ENCODE measurements at places on chromosomes 7 and 10.

DNA sequence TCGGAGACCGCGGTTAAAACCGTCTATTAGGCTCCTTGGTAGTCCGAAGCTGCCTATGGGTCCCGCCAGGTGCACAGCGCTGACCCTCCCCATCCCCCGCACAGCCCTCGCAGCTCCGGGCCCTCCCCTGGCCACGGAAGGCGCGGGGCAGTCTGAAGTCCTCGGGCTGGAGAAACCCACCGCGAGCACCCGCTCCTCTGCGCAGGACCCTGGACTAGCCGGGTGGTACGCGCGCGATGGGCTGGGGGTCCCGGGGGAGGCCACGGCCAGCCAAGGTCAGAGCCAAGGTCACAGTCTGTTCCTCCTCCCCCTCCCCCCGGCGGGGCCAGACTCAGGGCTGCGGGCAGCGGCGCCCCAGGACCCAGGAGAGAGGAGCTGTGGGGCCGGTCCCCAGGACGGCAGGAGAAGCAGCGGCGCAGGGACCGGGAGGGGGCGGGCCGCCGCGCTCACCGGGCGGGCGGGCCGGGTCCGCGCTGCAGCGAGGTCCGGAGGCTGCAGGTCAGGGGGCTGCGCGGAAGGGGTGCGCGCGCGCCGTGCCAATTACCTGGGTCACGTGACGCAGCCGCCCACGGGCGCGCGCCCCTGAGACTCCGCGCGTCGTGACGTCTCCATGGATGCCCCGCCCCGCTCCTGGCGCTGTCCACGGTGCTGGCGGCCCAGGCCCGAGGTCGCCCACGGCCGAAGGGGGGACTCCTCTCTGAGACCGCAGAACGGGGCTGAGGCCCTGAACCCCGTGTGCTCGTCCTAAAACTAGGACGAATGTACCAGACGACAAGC, at the start of gene OGDHL:
TSS of gene OGDHL (minus strand) at position 535 of the 777 bp plus-strand sequence. CDS start 3,731 bp downstream, outside the sequence.
- ATAC-seq = peak; percentile 60

- no peak for ATAC-seq
Observed at GRCh38 chr7:108004220-108005142, 1.5 kb upstream of the LAMB1 start.

DNA sequence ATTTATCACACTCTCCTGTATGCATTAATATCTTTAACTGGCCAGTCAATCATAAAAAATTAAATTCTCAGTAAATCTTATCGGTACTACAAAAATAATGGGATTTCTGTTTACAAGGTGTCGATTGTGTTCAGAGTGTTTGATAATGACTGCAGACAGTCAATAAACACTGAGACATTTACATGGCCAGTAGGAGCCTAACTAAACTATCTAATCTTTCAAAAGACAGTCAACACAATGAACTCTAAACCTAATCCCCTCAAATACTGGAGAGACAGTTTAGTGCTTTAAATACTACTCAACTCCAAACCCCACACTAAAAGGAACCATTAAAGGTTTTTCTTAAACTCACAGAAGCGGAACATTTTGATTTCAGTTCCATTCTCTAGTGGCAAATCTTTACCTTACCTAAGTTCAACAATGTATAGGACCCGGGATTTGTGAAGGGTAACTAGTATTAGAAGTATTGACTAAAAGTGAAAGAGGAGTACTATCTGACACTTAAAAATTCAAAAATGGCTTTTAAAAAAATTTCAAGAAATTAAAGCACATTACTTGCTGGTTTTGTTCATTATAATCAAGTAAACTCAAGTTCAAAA, 37.3 kb upstream of the EXOC6 start:
- peak; percentile 68 for ATAC-seq

GRCh38 chr10:18880530-18880929, 168.1 kb upstream of the MALRD1 start:
- ATAC-seq = no peak

GRCh38 chr7:151312356-151312755, 29.3 kb upstream of the NUB1 start:
- ATAC-seq = no peak

GRCh38 chr7:87448388-87448787, 27.1 kb downstream of the ABCB4 start:
- no peak for ATAC-seq

DNA sequence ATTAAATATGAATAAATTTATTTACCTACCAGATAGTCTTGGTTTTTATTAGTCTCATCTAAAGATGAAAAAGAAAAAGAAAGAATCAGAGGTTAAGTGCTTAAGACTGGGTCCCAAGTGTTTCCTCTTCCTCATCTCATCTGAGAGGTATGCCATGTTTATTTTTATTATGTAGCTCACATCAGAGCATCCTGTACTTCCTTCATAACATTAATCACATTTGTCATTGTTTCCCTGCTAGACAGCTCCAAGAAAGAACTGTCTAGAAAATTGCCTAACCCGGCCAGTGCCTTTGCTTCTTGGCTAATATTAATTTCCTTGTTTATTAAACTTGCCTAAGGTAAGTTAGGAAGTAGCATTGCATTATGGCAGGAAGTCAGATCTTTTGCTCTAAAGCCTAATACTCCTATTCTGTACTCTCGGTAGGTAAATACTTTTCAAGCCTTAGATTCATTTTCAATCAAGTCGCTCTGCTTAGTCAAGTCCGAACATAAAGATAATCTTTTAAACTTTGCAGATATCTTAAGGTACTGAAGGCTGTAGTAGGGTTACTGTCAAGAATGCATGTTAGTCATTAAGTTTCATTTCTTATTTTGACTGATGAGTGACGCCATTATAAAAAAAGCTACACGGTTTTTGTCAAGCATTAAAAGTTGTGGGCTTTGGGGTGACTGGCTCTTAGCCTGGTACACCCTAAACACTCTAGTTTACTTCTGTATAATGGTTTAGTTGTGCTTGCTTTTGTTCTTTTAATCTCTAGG, 47.4 kb downstream of the ZMYND11 start:
- ATAC-seq = no peak

DNA sequence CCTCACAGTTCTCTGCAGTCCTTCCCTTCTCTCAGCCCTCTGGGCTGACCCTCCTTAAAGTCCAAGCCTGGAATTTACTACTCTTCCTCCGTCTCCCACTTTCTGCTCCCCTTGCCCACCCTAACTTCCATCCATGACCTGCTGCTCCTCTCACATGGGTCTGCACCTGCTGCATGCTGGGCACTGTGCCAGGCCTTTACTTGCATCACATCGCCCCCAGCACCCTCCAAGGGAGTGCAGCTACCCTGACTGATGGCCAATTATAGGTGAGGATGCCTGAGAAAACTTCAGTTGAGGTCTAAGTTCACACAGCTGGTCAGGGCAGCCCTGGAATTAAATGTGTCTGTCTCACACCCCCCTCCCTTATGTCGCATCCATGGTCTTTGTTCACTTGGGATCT, 53.6 kb upstream of the ZPBP start:
- no peak for ATAC-seq

DNA sequence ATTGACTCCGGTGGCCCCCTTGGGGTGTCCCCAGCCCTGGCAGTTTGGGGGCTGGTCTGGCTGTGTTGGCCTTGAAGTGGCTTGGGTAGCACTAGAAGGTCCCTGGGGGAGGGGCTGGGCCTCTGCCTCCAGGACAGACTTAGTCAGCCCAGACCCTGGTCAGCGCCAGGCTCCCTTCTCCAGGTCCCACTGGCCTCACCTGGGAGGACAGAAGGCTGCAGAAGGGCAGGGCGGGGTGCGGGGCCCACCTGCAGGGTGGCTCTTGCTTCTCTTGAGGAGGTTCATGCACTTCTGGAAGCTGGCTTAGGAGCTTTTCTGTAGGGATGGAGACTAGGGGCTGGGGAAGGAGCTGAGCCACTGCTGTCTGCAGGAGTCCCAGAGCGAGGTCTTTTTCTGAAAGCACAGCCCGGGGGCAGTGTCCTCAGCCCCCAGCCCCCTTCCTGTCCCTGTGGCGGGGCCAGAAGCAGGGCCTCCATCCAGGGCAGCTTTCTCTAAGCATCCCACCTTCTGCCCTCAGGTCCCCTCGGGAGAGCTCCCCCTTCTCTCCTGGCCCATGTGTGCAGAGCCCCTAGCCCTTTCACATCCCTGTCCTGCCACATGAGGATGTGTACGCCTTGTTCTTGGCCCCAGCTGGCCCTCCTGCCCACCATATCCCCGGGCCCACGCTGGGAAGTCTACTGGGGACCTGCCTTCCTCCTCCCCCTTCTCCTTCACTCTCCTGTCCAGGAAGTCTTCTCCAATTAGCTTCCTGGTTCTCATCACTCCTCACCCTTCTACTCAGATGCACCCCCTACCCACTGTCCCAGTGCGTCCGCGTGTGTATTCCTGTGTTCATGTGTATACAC, 11.0 kb downstream of the TBATA start:
- ATAC-seq = no peak

GRCh38 chr10:88125766-88126165, 262.3 kb downstream of the PTEN start:
- no peak for ATAC-seq

GRCh38 chr7:8384901-8385300, 48.5 kb upstream of the NXPH1 start:
- no peak for ATAC-seq

DNA sequence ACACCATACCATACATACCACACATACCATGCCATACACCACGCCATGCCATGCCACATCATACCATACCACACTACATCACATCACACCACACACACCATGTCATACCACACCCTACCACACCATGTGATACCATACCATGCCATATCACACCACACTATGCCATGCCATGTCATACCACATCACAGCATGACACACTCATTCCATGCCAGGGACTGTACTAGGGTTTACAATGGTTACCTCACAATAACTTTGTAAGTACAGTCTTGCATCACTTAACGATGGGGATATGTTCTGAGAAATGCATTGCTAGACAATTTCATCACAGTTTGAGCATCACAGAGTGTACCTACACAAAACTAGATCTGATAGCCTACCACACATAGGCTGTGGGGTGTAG, 14.5 kb downstream of the PYROXD2 start:
- peak; percentile 28 for ATAC-seq

DNA sequence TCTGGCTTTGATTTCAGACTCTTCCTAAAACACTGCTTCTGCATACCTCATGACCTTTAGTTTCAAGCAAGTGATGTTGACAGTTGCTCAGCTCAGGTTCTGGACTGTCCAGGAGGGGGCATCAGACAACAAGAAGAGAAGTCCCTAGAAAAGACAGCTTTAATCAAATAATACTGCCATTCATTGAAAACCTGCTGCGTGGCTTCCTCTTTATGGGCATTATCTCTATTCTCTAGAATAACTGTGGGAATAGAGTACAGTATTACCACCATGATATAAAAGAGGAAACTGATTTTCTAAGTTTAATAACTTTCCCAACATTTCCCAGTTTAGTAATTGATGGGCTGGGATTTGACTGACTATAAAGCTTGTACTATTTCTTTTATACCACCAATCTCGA, 170.4 kb downstream of the SNX13 start:
- peak; percentile 76 for ATAC-seq

- ATAC-seq = no peak
Observed at GRCh38 chr10:119025336-119025735, 4.2 kb upstream of the NANOS1 start.

DNA sequence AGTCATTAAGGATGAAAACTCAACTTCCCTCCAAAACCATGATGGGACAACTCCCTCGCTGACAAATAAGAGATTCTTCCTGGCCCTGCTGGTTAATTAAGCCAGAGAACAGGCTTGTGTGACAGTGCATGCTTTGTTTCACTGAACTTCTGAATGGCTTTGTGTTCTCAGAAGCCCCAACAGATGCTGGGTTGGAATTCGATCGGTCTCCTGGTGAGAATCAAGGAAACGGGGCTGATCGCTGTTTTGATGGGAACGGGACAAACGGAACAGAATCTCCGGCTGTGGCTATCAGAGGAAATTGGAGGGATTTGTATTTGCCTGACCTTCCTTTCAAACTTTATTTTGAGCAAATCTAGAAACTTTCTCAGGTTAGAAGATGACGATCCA, 145.0 kb downstream of the RNF216 start:
- no peak for ATAC-seq

GRCh38 chr7:83547526-83547925, 101.4 kb downstream of the SEMA3E start:
- ATAC-seq = no peak

- no peak for ATAC-seq
Observed at GRCh38 chr7:130611218-130611617, 57.3 kb downstream of the COPG2 start.

DNA sequence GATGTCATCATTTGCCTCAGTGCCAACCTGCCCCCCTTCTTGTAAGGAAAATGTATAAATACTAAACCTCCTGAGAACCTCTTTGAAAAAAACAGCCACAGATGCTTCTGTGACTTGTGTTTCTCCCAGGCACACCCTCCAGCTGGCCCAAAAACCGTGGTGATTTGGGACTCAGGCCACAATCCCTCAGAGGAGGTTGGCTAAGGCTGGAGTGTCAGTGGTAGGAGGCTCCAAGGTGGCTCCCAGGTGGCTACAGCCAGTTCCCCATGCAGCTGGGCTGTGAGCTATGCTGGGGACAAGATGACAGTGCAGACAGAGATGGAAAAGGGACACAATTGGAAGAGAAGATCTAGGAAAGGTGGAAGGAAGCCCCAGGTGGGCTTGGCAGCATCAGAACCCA, 104.7 kb downstream of the CPXM2 start:
- ATAC-seq = no peak

- no peak for ATAC-seq
Observed at GRCh38 chr7:25889765-25890164, 262.2 kb upstream of the NFE2L3 start.

GRCh38 chr10:30455816-30456215, 21.8 kb downstream of the MAP3K8 start:
- ATAC-seq = peak; percentile 92

- ATAC-seq = no peak
Observed at GRCh38 chr10:35778306-35778705, 136.2 kb upstream of the FZD8 start.

DNA sequence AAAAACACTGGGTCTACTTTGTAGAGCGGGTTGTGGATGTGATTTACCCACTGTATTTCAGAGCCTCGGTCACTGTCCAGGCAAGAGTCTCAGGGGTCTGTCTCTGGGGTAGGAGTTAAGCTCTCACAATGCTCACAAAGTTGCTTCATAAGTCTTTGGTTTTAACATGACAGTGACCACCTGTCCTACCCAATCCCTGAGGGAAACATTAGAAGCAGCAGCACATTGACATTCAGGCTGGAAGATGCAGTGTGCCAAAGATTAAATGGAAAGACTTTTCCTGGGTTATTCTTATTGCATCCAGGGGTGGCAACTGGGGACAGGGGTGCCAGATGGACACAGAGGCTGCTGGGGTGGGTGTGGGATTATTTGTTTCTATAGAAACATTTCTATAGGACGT, 330.0 kb downstream of the RNLS start:
- ATAC-seq = no peak

- no peak for ATAC-seq
Observed at GRCh38 chr7:37446371-37446770, 2.3 kb downstream of the ELMO1 start.

GRCh38 chr10:97020452-97021400, 165.0 kb downstream of the SLIT1 start:
- ATAC-seq = no peak

GRCh38 chr10:70762441-70763175, 22.6 kb downstream of the TBATA start:
- no peak for ATAC-seq

GRCh38 chr7:14826426-14826825, 76.1 kb downstream of the DGKB start:
- no peak for ATAC-seq

- ATAC-seq = no peak
Observed at GRCh38 chr10:520402-520787, 169.1 kb downstream of the DIP2C start.

All from stimulated activated memory B cell treated with anti-CD40 and anti-IgM and Interleukin-4, amounts not matched to agents 10 μg/mL and 1 μg/mL and 100 μg/mL, for 72 hours (primary cell).